ENCODE measurements at places on chromosomes 5 and 9.

GRCh38 chr9:109263358-109263757 is 57.5 kb downstream of the EPB41L4B start:
- DNase-seq, result no peak

- DNase-seq, result peak; percentile 91
Observed at GRCh38 chr5:57488215-57488955, 5.8 kb upstream of the ACTBL2 start.

DNA sequence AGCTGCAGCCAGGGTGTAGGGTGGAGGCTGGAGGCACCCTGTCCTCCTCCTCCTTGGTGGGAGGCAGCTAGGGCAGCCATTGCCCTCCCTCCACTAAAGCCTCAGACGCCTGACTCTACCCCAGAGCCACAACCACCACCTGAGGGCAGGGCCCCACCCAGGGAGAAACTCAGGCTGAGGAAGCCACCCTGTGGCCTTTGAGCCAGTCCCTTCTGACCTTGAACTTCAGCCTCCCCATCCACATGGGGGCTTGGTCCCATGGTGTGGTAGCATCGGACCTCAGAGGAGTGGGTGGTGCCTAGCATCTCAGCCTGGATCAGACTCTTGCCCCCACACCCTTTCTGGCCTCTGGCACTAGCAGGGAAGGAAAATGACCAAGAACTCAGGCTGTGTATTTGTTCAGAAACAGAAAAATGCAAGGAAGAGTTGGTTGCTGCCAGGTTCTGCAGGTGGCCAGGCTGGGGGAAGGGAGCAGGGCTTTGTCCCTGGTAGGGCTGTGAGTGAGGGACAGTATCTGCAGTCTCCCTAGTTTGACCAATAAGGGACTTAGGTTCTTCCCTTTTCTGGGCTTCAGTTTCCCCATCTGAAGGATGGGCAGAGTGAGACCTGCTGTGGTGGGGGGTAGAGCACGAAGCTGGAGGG is 3.2 kb downstream of the DAB2IP start:
- DNase-seq, result no peak

GRCh38 chr5:170522211-170523141 is 18.7 kb downstream of the KCNIP1 start:
- DNase-seq, result no peak

DNA sequence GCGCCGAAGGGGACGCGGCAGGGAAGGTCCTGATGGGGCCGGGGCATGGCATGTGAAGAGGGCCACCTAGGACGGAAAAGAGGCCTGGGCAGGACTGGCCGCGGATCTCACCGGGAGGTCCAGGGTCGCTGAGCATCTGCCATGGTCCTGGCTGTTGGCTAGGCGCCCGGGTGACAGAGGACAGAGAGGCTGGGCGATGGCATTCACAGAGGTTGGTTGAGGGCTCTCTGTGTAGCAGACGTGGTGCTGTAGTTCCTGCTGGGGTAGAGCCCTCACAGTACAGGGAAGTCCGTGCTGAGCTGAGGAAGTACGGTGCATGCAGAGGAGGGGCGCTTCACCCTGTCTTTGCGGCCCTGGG is 427 bp downstream of the PCYOX1L start:
- no peak for DNase-seq

DNA sequence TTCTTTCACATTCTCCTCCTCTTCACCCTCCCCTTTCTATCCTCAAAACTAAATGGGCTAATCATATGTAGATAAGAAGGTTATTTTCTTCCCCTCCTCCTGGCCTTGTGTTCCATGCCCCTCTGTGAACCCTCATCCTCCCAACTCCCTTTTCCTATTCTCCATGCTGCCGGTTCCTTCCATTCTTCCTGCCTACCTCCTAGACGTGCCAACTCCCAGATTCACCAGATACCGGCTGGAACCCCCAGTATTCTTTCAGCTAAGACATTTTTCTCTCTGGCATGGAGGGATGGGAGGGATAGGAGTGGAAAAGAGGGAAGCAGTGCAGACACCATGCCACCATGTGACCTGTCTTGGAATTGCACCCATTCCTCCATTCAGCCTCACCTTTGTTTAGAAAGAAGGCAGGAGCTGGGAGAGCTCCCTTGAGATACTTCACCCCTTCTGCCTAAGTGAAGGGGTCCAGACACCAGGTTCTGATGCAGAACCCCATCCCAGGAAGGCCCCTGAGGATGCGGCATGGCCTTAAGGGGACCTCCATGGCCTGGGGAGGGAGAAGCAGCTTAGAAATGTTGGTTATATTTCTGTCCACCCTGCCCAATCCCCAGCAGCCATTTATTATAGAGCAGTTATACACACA is 4.8 kb downstream of the DNAJB5 start:
- peak; percentile 64 for DNase-seq

GRCh38 chr9:134303601-134304000 is 22.7 kb upstream of the RXRA start:
- DNase-seq, result no peak

DNA sequence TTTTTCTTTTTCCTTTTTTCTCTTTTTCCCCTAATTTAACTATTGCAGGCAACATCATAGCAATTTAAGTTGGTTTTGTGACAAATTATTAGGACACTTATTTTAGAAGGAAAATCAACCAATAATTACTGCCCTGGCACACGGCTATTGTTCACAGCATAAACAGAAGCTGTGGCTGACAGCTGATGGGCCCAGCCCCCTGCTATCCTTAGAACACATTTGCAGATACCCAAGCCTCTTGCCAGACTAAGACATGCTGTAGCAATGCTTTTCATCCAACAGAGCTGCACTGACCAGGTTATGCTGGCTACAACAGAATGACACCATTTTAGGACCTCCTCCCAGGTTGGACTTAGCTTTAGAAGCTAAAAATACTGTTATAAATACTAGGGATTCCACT is 852.7 kb upstream of the DMAC1 start:
- no peak for DNase-seq

- peak; percentile 64 for DNase-seq
Observed at GRCh38 chr5:59174248-59174844, 591.5 kb downstream of the RAB3C start.

- DNase-seq, result no peak
Observed at GRCh38 chr5:6961123-6961522, 247.9 kb downstream of the TENT4A start.

GRCh38 chr9:77587042-77587441 is 61.1 kb downstream of the GNA14 start:
- DNase-seq, result no peak

GRCh38 chr5:68446487-68446894 is 230.9 kb downstream of the PIK3R1 start:
- no peak for DNase-seq

DNA sequence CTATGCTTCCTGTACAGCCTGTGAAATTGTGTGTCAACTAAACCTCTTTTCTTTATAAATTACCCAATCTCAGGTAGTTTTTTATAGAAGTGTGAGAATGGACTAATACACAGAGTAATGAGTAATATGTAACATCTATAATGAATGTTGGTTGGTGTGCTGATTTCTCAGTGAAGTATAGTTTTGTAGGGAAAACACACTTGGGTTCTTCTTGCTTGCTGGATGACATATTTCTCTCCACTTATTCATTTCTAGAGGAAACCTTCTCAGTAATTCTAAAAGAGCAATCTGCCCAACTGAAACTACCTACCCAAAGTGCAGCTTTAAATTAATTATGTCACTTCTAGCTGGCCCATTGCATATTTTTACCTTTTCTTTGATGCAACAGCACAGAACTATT is 81.1 kb upstream of the RORB start:
- no peak for DNase-seq

GRCh38 chr9:89933578-89933977 is 328.8 kb downstream of the GADD45G start:
- no peak for DNase-seq

DNA sequence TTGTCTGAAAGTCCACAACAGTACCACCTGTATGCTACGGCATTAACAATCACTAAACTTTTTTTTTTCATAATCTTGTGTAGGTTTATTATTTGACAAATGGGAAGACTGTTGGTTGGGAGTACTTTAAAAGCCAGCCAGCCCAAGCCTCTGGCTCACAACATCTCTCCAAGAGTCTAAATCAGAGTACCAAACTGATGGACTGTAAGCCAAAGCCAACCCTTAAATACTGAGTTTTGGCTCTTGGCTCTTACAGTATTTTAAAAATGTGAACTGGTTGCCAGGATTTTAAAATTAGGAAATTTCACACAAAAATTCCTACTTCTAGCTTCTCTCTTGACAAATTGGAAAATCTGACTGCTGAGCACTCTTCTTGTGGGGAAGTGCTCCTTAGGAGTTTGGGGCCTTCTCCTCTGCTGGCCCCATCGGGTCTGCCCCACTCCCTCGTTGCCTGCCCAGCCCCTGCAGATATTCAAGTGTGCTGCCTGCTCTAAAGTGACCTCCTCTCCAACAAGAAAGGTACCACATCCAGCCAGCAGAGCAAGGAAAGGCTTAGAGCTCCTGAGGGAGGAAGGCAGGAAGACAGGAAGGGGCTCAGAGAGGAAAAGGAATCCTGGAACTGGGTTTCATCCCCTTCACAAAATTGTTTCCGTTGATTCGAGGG is 21.8 kb upstream of the TMOD1 start:
- DNase-seq, result no peak

- DNase-seq, result no peak
Observed at GRCh38 chr5:73118391-73118973, 1.9 kb upstream of the TMEM171 start.

DNA sequence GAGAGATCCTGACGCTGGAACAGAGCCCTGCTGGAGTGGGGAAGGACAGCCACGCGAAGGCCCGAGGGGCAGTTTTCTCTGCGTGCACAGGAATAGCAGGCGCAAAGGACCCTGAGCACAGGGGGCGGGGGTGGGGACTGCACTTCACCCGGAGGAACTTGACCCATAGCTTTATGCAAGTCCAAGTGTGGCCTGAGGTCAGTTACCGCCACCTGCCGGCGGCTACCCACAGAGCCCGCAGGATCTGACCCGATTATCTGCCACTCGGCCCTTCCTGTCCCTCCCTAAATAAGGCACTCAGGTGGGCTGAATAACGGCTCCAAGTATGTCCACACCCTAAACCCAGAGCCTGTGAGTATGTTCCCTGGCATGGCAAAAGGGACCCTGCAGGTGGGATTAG is 65.4 kb upstream of the FCN1 start:
- DNase-seq, result peak; percentile 4

GRCh38 chr5:97276474-97277120 is 93.5 kb upstream of the RIOK2 start:
- no peak for DNase-seq

GRCh38 chr5:82698026-82698425 is 379.2 kb downstream of the TMEM167A start:
- DNase-seq, result no peak

DNA sequence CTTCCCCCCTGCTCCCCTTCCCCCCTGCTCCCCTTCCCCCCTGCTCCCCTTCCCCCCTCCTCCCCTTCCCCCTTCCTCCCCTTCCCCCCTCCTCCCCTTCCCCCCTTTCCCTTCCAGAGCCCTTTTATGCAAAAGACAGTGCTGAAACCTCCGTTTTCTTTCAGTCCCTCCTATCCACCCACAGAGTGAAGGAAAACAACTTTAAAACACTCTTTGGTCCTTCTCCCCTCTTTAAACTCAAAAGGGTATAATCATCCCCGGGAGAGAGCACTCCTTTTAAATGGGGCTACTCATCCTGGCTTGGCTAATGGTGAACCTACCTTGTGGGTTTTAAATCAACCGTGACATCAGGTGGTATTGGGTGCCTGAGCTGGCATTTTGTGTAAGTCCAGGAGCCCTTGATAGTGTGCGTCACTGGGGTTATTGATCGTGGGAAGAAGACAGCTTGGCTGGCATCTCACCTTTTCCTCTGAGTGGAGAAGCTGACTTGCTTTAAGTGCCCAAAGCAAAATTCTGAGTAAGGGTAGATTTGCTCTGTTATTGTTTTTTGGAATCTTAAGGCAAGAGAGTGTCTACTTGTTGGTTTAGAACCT is 2.7 kb downstream of the LARP1 start:
- DNase-seq, result peak; percentile 30

DNA sequence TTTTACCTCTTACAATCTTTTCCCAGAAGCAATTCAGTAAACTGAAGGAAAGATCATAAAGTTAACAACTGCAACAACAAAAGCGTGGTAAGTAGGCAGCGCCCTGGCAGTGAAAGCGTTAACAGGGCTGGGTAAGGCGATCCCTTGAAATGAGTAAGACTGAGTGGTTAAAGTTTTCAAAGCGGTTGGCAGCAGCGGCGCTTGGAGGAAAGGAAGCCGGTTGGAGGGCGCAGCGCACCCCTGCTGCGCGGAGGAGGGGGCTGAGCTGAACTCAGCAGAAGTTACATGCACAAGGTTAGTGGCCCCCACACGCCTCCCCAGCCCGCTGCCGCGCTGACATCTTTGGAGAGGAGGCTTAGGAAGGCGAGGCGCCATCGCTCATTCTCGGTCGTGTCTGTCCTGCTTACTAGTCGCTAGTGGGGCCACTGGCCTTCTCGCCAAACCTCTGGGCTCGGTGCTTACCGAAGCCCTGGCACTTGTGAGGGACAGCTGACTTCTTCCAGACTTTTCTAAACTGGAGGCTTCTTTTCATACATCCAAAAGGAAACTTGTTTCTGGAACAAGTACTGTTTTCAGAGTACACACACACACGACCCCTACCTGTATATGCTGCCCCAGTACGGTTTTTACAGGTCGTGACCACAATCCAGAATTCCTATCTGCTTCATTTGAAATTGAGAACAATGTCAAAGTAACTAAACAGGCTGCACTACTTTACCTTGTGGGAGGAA is at the start of gene SH3RF2:
TSS of gene SH3RF2 (plus strand) at position 178 of the 731 bp plus-strand sequence. CDS start 1,351 bp downstream, outside the sequence.
- peak; percentile 86 for DNase-seq

DNA sequence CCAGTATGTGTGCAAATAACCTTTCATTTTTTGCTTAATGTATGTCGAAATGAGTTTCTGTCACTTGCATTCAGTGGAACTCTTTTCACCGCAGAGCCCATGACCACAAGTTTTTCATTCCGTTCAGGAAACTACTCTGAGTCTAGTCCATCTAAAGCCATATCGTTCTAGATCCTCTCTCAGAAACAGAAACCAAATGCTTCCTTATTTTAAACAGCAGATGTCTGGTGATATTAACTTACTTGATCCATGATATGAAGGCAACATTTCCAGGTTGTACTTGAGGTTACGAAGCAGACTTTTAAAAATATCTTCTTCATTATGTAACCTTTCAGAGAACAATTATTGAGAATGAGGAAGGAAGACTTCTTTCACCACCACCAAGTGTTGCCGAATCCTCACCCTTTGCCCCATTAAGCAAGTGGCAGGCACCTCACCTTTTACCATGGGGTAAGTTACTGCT is 72.4 kb upstream of the GNAQ start:
- no peak for DNase-seq

All from endothelial cell of umbilical vein (primary cell).